ENCODE measurements at places on chromosomes 5 and 9.
A peak's percentile ranks its signal among the peaks of the same experiment; 100 is the strongest.

DNA sequence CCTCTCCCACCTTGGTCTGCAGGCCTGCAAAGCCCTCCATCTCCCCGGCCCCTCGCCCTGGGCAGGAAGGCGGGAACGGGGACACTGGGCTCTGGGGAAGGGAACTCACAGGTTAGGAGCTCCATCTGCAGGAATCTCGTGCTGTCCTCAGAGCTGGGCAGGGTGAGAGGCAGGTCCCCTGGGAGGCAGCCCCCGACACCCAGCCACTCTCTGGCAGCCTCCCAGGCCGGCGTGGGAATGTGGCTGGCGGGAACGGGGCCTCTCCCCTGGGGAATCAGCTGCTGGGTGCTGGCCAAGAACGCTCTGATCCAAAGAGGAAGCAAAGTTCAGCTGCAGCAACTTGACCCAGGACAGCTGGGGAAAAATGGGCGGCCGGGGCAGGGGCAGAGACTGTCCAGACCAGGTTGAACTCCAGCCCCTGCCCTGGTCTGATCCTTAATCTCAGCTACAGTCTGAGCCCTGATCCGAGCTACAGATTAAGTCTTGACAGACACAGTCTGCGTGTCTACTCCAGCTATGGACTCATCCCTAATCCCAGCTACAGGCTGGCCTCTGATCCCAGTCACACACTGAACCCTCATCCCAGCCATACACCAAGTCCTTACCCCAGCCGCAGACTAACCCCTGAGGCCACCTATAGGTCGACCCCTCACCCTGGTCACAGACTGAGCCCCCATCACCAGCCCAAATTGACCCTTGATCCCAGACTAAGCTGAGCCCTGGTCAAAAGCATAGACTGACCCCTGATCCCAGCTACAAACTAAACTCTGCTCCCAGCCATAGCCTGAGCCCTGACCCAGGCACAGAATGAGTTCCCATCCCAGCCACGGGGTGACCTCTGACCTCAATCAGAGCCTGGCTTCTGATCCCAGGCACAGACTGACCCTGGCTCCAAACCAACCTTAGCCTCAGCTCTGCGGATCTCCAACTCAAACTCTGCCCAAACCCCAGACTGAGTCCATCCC lies 37.3 kb upstream of the EGFL7 start:
- DNase-seq: peak; percentile 93

DNA sequence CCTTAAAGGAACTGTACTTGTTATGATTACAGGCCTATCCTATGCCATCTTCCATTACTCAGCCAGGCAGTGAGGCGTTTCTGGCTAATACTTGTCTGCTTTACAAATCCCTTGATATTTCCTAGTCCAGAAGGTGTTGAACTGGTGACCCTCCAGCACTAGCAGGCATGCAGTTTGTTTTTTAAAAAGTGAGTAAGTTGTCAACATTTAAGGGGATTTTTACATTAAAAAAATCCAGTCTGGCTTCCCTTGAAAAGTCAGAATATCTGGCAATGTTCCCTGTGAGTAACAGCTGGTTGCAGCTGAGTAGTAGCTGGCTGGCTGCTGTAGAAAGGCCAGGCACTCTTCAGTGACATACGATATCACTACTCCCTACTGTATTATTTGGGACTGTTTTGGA lies 21.8 kb downstream of the GRIN3A start:
- DNase-seq: no peak

DNA sequence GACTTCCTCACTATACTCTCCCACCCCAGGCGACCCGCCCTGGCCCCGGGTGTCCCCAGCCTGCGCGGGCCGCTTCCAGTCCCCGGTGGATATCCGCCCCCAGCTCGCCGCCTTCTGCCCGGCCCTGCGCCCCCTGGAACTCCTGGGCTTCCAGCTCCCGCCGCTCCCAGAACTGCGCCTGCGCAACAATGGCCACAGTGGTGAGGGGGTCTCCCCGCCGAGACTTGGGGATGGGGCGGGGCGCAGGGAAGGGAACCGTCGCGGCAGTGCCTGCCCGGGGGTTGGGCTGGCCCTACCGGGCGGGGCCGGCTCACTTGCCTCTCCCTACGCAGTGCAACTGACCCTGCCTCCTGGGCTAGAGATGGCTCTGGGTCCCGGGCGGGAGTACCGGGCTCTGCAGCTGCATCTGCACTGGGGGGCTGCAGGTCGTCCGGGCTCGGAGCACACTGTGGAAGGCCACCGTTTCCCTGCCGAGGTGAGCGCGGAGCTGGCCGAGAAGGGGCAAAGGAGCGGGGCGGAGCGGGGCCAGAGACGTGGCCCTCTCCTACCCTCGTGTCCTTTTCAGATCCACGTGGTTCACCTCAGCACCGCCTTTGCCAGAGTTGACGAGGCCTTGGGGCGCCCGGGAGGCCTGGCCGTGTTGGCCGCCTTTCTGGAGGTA lies 2.1 kb downstream of the CA9 start:
- DNase-seq: peak; percentile 71

DNA sequence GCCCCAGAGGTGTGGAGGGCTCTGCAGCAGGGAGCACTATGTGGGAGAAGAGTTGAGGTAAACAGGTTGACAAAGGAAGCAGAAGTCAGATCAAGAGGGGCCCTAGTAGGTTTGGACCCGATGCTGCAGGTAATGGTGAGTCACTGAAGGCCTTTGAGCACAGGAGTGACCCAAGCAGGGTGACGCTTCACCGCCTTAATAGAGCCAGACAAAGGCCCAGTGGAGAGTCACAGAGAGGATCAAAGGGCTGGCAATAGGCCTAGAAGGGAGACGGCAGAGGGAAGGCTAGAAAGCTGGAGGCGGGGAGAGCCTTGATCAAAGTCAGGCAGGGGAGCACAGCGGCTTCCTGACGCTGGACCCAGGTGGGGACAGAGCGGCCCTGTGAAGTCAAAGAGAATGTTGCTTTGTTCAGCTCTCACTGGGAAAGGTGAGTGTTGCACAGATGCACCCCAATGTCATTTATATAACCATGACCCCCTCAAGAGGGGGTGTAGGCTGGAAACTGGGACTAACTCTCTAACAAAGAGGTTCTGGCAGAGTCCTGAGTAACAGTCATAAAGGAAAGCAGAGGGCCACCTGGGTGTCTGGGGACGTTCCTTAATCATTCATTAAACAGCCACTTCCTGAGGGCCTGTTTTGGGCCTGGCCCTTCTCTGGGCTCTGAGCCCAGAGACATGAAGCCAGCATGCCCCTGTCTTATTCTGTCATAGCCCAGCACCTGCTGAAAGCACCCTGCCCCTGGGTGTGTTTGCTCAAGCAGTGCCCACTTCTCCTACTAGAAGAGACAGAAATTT lies 9.8 kb upstream of the CPLX2 start:
- DNase-seq: no peak

- DNase-seq: no peak
Observed at GRCh38 chr9:131676431-131676972, 63.4 kb downstream of the RAPGEF1 start.

GRCh38 chr9:114853071-114853855 lies 47.4 kb upstream of the TNFSF15 start:
- DNase-seq: no peak

DNA sequence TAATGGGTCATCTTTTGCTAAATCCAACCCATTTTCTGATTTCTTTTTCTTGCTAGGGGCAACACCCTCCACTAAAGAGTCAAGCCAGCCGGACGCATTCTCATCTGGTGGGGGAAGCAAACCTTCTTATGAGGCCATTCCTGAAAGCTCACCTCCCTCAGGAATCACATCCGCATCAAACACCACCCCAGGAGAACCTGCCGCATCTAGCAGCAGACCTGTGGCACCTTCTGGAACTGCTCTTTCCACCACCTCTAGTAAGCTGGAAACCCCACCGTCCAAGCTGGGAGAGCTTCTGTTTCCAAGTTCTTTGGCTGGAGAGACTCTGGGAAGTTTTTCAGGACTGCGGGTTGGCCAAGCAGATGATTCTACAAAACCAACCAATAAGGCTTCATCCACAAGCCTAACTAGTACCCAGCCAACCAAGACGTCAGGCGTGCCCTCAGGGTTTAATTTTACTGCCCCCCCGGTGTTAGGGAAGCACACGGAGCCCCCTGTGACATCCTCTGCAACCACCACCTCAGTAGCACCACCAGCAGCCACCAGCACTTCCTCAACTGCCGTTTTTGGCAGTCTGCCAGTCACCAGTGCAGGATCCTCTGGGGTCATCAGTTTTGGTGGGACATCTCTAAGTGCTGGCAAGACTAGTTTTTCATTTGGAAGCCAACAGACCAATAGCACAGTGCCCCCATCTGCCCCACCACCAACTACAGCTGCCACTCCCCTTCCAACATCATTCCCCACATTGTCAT lies 72.0 kb downstream of the NUP214 start:
- no peak for DNase-seq

- no peak for DNase-seq
Observed at GRCh38 chr9:71643330-71643729, 125.0 kb downstream of the CEMIP2 start.

- no peak for DNase-seq
Observed at GRCh38 chr5:143494162-143494561, 90.7 kb upstream of the NR3C1 start.

GRCh38 chr9:81424431-81424830 lies 264.9 kb downstream of the TLE1 start:
- no peak for DNase-seq

GRCh38 chr9:8859416-8859815 lies 1059.8 kb upstream of the DMAC1 start:
- DNase-seq: no peak

DNA sequence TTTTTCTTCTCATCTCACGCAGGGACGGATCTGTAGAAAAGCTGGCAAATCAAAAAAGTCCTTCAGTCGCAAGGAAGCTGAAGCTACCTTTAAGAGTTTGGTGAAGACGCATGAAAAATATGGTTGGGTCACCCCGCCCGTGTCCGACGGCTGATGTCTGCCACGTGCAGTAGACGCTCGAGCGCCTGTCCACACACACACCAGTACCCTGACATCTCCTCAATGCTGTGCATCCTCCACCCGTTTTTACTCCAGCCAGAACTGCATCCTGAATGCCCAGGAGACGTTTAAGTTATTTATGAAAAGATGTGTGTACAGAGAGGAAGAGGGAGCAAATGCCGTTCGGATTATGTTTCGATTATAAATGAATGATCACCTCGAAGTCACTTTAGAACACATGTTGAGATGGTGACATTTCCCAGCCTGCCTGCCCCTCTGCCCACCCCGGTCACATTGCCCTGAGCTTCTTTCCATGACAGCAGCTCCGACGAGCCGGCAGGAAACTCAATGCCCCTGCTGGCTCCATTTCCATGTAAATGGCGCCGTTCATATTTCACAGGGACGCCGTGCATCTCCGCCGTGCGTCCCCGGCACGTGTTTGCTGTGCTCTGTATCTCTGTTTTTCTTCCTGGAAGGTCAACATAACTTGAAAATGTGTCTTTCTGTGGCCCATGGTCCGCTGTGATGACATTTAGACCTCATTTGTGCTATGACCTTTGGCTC lies 42.7 kb downstream of the UBE2QL1 start:
- DNase-seq: no peak

DNA sequence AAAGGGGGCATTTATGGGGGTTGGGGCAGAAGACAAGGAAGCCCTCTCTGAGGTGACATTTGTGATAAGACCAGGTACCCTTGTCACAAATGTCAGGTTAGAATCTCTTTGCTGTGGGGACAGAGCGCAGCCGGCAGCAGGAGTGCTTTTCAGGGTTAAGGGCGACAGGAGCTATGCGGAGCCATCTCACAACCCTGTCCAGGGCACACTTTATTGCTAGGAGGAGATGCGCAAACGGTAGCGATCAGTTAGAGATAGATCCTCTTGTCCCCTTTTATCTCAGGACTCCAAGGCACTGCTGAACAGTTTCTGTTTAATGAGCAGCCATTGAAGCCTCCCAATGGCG lies 438 bp upstream of the LAMC3 start:
- no peak for DNase-seq

DNA sequence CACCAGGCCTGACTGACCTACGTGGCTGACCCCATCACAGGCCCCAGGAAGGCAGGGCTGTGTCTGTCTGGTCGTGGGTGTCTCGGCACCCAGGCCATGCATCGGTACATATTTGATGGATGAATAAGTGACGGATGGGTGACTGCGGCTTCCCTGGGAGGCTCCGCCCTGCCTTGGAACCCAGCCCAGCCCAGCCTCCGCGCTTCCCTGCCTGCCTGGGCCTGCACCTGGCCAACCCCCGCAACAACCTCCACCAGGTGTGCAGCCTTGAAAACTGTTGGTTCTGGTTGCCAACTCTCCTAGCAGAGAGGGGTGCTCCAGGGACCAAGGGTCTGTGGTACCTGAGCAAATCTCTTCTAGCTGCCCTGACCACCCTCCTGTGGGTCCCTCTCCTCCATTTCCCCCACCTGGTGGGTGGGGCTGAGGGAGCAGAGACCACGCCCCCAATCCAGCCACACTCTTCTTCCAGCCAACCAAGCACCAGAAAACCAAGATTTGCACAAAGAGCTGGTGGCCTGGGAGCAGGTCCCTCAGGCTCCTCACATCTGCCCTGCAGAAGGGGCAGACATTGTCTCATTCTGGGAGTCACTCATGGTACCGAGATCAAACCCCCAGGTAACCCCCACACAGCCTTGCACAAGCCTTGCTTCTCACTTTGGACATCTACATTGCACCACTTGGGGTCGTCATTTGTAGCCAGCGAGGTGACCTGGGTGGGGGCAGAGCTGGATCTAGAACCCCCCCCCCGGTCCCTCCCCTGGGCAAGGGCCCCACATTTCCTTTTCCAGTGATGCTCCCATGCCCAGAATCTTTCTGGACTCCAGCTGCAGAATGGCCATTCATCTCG lies 100.6 kb upstream of the IER5L start:
- no peak for DNase-seq

GRCh38 chr5:17443333-17444130 lies 54.5 kb upstream of the TAF11L2 start:
- no peak for DNase-seq

- no peak for DNase-seq
Observed at GRCh38 chr5:174387448-174387847, 336.9 kb upstream of the MSX2 start.

- no peak for DNase-seq
Observed at GRCh38 chr5:161278739-161279660, 267.5 kb downstream of the GABRB2 start.
